ENCODE measurements at places on chromosomes 2 and 18.

DNA sequence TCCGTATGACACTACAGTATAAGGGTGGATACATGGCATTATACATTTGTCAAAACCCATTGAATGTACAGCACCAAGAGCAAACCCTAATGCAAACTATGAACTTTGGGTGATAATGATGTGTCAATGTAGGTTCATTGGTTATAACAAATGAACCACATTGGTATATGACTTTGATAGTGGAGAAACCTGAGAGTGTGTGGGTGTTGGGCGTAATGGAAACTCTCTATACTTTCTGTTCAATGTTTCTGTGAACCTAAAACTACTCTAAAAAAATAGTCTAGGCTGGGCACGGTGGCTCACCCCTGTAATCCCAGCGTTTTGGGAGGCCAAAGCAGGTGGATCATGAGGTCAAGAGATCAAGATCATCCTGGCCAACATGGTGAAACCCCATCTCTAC is 6.5 kb upstream of the ACTG2 start:
- DNase-seq, result no peak

GRCh38 chr2:160168878-160169277 is 31.2 kb downstream of the ITGB6 start:
- no peak for DNase-seq

- no peak for DNase-seq
Measured at GRCh38 chr2:240982821-240983281, 15.6 kb upstream of the SNED1 start.

GRCh38 chr2:198518935-198519334 is 714.5 kb downstream of the PLCL1 start:
- DNase-seq, result no peak

DNA sequence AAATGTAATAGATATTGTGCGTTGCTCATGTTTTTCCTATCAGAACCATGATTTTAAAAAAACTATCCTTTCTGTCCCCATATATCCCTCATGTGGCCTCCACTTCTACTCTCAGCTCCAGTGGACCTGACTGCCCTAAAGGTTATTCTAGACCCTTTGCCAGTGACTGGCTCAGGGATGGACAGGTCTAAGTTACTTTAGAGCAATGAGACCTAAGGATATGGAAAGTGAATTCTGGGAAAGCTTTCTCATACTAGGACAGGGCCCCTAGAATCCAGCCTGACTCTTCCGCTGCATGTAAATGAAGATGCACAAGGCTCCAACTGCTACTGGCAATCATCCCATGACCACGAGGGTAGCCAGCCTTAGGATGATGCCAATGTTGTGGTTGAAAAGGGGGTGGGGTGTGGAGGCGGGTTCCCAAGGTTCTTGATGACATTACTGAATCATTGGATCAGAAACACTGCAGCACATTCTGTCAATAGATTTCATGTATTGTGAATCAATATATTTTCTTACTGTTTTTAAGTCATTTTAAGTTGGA is 21.3 kb downstream of the C2orf69 start:
- DNase-seq, result no peak

- no peak for DNase-seq
Measured at GRCh38 chr2:199302851-199303250, 154.9 kb downstream of the SATB2 start.

GRCh38 chr18:49547701-49548100 is 14.2 kb upstream of the LIPG start:
- no peak for DNase-seq

DNA sequence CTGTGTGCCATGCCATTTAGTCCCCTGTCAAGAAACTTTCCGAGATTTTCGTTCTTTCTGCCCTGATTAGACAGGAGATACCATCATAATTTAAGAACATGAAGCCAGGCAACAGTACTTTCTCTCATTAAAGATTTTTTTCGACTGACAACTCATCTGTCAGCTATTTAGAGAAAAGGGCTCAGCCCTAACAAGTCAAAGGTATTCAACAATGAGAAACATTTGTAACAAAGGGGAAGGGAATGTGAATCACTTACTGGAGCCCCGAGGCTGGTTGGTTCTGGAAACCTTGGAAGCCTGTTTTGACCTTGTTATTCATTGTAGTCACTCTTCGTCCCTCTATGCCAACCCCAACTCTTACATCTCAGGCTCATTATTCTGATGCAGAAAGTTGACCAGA is 199.4 kb downstream of the SPP2 start:
- DNase-seq, result no peak

DNA sequence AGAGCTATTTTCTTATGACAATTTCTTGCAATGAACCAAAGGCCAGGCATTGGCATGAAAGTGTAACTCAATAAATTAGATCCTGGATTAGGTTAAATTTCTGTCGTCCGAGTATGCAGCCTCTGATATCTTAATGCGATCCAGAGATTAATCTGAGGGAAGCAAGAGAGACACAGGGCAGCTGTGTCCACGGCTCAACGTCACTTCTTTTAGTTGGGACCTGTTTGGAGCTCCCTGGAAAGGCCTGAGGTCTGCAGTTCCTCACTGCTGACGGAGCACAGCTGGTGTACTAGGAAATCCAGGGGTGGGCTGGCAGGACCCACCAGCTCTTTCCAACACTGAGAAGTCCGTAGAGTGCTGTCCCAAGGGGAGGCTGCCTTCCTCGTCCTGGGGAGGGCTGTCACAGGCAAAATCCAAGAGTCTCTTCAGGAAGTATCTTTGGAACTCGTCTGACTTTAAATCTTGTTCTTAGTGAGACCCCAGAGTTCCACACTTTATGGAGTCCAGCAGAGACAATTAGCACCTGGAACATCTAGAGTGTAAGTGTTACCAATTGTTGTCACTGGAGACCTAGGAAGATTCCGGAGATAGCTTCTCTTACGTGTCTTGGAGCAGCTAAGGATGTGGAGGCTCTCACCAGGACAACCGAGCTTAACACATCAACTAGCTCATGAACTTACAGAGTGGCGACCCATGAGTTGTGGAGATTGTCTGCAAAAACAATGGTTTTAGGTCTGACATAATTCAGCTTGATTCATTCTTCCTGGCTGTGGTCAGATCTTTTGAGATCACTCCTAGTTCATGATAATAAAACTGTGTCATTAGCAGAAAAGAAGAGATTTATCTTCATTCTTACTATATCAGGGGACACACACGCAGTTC is 173.7 kb downstream of the ACKR3 start:
- no peak for DNase-seq

DNA sequence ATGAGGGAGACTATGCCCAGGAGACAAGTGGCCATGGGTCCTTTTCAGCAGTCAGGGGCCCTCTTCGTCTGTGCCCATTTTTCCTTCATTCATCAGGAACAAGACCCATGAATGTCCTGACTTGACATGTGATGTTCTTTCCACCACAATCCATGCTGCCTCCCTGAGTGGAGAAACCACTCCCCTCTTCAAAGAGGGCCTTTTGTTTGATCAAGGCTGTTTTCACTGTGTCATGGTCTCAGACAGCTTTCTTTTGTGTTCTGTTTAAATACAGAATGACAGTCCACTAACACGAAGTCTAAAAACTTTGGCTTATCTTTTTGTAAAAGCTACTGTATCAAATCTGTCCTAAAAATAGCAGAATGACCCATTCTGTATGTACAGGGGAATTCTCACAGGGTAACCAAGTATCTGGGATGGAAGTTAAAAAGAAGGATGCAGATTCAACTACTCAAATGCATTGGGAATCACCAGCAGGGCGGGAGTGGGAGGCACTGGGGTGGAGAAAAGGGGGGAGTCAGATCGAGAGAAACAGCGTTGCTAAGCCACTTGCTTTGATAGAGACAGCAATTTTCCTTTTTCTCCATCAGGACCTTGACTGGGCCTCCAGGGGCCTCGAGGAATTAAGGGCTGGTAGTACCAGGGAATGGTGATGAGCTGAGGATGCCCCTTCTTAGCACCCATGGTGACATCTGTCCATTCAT is 13.9 kb downstream of the LRP2 start:
- no peak for DNase-seq

All from stimulated activated CD8-positive, alpha-beta memory T cell treated with anti-CD3 and anti-CD28 coated beads, Interleukin-7, amount 100 ng/mL, for 1 hour (primary cell).